ENCODE measurements at places on chromosomes 12 and 14.

- DNase-seq, result peak; percentile 72
These were observed 100.8 kb downstream of the PPHLN1 start for GRCh38 chr12:42426746-42427145.

- no peak for DNase-seq
These were observed 5.2 kb upstream of the ATG14 start for GRCh38 chr14:55416866-55417265.

DNA sequence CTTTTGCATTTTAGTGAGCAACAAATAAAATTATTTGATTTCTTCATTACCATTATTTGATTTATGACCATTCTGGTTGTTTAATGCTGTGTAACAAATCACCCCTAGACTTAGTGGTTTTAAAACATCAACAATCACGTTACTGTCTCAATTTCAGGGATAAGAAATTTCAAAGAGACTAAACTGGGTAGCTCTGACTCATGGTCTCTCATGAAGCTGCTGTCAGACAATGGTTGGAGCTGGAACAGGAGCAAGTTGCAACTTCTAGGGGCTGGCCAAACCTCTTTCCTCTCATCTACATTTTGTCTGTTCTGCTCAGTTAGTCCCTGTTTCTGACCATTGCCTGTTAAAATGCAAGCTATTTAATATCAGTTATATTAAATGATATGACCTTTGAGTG is 517.0 kb downstream of the KCNH5 start:
- peak; percentile 42 for DNase-seq

GRCh38 chr14:100723135-100723829 is 3.4 kb upstream of the DLK1 start:
- DNase-seq, result no peak

DNA sequence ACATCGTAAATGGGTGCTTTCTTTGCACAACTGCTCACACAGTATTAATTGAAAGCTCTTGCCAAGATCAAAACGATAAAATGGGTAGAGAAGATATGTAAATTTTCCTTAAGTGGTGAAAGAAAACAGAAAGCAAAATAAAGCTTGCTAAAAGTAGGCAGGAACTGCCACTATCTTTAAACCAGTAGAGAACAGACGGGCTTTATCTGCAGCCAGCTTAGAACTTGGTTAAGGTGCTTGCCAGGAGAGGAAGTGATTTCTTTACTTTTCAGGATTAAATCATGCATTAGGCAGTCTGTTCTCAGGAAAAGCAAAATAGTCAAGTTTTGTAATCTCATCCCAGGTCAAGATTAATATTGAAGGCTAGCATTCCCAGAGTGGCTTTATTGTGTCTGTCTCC is 56.9 kb upstream of the CCDC175 start:
- DNase-seq, result no peak

- no peak for DNase-seq
These were observed 94.7 kb downstream of the DIP2B start for GRCh38 chr12:50599366-50600095.

GRCh38 chr12:122028165-122028904 is 6.7 kb downstream of the BCL7A start:
- peak; percentile 69 for DNase-seq
